ENCODE measurements at places on chromosomes 1 and 21. TPM values are rescaled to one million over a fixed set of nuclear protein-coding genes. Genes with fewer than 3 reads are reported as not detected.

GRCh38 chr1:235775246-235775860 is 91.4 kb downstream of the LYST start:
- no peak for DNase-seq

DNA sequence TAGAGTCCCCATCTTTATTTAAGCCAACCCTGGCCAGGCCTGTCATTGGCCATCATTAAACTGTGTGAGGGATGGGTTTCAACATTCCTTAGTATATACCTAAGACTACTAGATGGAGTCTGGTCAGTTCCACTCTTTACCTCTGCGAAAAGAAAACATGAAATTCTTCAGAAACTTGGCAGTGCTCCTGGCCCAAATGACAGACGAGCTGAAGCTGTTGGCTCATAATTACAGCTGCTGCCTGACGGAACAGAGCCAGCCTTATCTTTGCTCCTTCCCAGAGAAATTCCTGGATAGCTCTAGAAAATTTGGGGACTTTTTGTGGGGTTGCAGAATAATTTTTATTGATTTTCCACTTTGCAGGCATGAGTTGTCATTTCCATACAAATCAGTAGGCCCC is 30.4 kb downstream of the NPHS2 start:
- no peak for DNase-seq

DNA sequence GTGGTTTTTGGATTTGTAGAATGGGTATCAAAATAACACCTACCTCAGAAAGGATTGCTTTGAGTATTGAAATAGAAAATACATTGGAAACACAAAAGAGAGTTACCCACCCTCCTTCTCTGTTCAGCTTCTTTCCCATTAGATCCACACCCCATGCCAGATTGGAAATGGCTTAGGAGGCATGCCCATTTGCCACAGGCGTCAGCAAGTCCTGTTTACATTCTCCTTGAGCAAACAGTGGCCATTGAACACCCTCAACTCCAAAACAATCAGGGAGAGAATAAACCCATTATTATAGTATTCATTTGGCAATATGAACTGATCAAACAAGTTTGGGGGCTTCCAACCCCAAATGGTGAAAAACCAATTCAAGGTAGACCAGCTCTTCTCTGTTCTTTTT is 2.4 kb downstream of the ELAPOR1 start:
- DNase-seq = no peak

The C8A gene
- total RNA-seq = 0.09 TPM

The TNFRSF14 gene
- total RNA-seq = 95.0 TPM
